ENCODE measurements at places on chromosomes 2 and 18. TPM values are rescaled to one million over a fixed set of nuclear protein-coding genes. Genes with fewer than 3 reads are reported as not detected.

The ACTG2 gene
- polyA plus RNA-seq = 6.6 TPM

The KCNIP3 gene
- polyA plus RNA-seq = not detected

The CFAP210 gene
- not detected for polyA plus RNA-seq

The IL1R2 gene
- polyA plus RNA-seq = 1.5 TPM

The CDH2 gene
- not detected for polyA plus RNA-seq

The RGPD3 gene
- polyA plus RNA-seq = not detected

The CNDP1 gene
- polyA plus RNA-seq = not detected

The OR6B2 gene
- polyA plus RNA-seq = not detected

DNA sequence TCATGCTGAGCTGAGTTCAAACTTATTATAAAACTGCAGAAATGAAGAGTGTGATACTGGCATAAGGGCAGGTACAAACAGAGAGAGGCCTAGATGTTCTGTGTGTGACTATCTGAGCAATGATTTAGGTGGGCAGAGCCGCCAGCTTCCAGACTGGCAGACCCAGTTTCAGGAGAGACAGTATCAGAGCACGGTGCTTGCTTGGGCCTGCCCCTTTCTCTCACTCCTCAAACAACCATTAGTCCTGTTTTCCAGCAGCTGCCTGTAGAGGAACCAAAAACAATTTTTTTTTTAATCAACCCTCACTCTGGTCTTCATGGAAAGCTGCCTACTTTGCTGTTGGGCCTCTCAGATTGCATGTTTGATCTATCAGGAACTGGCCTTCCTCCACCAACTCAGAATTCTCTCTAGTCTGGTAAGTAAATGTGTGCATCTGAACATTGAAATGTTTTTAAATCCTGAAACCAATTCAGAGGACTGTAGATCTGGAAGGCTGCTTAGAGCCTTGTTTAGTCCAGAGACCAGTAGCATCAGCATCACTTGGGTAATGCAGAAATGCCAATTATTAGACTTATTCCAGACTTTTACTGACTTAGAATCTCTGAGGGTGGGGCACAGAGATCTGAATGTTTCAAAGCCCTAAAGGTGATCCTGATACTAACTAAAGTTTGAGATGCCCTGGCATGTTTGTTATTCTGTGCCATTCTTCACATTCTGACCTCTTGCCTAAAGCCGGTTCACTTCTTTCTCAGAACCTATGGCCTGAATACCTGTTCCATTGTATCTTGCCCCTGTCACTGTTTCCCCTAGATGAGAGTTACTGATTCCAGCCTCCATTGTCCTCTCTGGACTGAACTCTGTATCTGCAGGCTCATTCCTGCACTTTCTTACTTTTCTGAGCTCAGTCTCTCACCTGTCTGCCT, 24.8 kb upstream of the CRIM1 start:
- no peaks in the 10 kb centered on the region for H3K36me3 ChIP-seq
- H3K27ac ChIP-seq = peak overlapping the region; percentile 9
- no peak for DNase-seq
- H3K4me1 ChIP-seq = no peaks in the 10 kb centered on the region

DNA sequence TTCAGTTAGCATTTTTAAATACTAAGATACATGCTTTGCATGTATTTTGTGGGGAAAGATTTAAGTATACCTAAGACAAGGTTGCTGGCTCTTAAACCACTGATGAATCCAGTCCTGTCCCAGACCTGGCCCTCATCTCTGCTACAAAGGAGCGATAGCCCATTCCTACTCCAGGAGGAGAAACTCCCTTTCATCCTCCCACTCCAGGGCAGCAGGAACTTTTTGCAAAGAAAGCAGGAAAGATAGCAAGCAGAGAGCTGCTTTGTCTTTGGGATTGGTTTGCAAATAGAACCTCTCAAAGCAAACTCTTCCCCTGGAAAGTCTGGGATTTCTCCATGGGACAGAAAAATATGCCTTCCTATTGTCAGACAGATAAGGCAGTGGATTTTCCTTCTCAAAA, 43.6 kb upstream of the COPS8 start:
- no peak for DNase-seq
- no peaks in the 10 kb centered on the region for H3K27me3 ChIP-seq
- H3K4me3 ChIP-seq = no peak overlapping the region
- H3K4me1 ChIP-seq = no peaks in the 10 kb centered on the region

GRCh38 chr2:238898534-238899281, 50.8 kb downstream of the TWIST2 start:
- H3K36me3 ChIP-seq = no peaks in the 10 kb centered on the region
- no peak for DNase-seq
- H3K27me3 ChIP-seq = no peaks in the 10 kb centered on the region
- H3K27ac ChIP-seq = no peak overlapping the region
- no peak overlapping the region for H3K4me3 ChIP-seq

DNA sequence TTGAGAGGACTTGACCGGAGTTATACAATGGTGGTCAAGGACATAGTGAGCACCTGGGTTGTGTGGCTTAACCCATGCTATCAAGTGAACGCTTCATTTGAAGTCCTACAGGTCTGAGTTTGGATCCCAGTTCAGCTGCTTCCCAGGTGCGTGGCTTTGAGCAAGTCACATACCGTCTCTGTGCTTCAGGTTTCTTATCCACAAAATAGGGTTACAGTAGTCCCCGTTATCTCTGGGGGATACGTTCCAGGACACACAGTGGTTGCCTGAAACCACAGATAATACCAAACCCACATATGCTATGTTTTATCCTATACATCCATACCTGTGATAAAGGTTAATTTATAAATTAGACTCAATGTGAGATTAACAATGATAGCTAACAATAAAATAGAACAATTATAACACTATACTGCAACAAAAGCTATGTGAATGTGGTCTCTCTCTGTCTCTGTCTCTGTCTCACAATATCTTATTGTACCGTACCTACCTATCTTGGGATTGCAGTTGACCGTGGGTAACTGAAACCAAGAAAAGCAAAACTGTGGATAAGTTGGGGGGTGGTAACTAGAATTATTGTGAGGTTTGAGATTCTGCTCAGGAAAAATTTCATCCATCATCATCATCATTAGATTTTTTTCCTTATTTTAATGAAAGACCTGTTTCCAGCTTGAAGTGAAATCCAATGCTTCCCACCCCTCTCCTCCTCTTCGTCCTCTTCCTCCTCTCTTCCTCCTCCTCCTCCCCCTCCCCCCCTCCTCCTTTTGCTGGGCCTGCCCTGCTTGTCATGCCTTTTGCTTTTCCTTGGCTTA, 22.7 kb downstream of the LBH start:
- peaks cover 64% of the 10 kb centered on the region for H3K36me3 ChIP-seq
- H3K27ac ChIP-seq = peak overlapping the region; percentile 78
- H3K4me1 ChIP-seq = peaks cover 98% of the 10 kb centered on the region
- no peaks in the 10 kb centered on the region for H3K27me3 ChIP-seq
- H3K4me3 ChIP-seq = peak overlapping the region; percentile 67
- DNase-seq = no peak

GRCh38 chr2:171521361-171522051, 768 bp upstream of the CYBRD1 start:
- peaks cover 28% of the 10 kb centered on the region for H3K27me3 ChIP-seq
- H3K4me1 ChIP-seq = peaks cover 15% of the 10 kb centered on the region
- H3K27ac ChIP-seq = no peak overlapping the region
- no peaks in the 10 kb centered on the region for H3K36me3 ChIP-seq
- no peak for DNase-seq

Data from CD4-positive, CD25-positive, alpha-beta regulatory T cell (primary cell).